Activated T-helper 17 cell treated with anti-CD3 and anti-CD28 coated beads, Interleukin-2, amount 50 U/mL, for 72 hours (primary cell): ENCODE measurements at places on chromosomes 12 and 14. TPM values are rescaled to one million over a fixed set of nuclear protein-coding genes. Genes with fewer than 3 reads are reported as not detected.

GRCh38 chr12:89959179-89959578 lies 250.5 kb upstream of the ATP2B1 start:
- no peak for ATAC-seq

DNA sequence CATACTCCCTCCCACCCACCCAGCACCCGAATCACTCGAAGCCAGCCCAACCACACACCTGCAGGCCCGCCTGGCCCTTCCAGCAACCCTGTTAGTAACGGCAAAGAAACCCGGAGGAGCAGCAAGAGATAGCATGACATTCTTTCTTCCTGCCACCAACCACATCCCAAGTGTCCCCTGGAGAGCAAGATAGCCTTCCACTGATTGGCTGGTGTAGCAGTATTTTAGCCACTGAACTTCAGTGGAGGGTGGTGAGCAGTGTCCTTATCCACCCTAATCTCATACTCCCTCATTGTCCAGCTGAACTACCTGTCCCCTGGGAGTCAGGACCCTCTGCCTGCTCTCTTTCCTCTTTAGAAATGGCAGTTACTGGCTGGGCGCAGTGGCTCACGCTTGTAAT lies 769 bp upstream of the SLC39A5 start:
- no peak for ATAC-seq

GRCh38 chr12:20868277-20868676 lies 57.8 kb downstream of the SLCO1B3 start:
- no peak for ATAC-seq

DNA sequence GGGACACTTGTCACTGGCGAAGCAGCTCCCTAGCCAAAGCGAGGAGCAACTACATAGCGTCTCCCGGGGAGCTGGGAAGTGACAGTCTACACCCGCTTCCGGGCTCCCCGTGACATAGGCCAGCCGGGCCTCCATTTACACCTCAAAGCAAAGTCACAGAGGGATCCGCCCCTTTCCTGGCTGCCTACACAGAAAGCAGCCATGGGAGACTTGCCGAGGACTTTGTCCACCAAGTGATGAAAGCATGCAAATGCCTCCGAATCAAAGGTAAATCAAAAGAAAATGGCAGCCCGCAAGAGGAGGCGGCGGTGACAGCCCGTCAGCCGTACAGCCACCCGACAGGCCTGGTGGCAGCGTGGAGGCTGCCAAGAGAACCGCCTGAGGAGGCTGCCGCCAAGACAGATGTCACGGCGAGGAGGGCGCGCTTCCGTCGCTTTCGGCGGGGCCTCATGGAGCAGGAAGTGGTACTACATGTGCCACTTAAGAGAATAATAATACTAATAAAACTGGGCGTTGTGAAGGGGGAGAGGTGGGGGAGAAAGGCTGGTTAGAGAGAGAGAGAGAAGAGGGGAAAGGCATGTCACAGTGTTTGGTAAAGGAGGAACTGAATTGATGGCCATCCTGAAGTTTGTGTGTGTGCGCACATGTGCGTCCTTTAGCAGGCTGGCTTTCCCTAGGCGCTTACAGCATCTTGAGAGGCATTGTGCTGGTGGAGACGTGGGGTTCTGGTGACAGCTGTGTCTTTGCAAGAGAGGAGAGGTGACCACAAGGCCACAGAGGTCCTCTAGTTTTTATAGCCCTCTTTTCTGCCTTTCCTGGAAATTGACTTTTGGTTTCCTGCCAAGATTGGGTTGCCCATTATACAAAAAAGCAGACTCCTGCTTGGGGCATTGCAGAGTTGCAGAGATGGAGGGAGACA lies 661.7 kb downstream of the VRK1 start:
- ATAC-seq, result peak; percentile 80

DNA sequence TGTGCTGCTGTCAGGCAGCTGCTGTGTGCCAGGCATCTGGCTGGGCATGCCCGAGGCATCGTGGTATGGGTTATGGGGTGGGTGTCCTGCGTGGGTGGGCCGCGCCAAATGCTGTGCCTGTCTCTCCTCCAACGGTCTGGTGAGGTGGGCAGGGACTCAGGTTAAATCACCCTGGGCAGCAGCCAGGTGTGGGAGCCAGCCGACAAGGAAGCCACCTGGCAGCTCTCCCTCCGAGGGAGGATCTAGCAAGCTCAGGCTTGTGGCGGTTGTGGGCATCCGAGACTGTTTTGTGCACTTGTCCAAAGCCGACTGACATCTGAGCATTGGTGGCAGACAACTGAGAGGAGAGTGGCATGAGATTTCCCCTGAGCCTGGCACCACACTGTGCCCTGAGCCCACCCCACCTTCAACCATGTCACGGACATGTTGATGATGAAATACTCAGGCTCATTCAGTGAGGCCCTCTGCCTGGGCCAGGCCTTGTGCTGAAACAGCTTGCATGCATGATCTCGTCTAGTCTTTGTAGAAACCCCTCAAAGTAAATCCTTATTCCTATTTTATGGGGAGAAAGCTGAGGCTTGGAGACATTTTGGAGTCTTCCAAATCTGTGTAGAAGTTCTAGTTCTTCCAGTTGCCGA lies 181.8 kb upstream of the MYL2 start:
- ATAC-seq, result no peak

- peak; percentile 97 for ATAC-seq
These were observed 586 bp downstream of the TTC6 start for GRCh38 chr14:37595809-37596621.

DNA sequence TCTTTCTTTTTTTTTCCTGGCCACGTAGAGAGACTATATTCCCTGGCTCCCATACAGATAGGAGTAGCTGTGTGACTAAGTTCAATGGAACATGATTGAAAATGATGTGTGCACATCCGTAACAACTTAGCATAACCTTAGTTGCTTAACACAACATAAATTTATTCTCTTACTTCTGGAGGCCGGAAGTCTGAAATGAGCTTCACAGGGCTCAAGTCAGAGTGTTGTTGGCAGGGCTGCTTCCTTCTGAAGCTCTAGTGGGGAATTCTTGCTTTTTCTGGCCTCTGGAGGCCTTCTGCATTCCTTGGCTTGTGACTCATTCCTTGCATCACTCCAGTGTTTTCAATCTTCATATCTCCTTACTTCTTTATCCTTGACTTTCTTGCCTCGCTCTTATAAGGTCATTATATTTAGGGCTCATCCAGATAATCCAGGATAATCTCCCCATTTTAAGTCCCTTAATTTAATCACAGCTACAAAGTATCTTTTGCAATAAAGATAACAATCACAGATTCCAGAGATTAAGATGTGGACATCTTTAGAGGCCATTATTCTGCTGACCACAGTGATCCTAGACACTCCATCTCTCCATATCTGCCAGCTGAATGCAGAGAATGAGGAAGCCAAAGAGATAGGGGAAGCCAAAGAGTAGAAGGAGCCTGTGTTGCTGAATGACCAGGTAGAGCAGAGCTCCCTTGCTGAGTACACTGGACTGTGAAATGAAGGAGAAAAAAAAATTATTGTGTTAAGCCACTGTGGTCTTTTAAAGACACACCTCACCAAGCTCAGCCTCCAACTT lies 21.0 kb upstream of the SNX6 start:
- no peak for ATAC-seq

DNA sequence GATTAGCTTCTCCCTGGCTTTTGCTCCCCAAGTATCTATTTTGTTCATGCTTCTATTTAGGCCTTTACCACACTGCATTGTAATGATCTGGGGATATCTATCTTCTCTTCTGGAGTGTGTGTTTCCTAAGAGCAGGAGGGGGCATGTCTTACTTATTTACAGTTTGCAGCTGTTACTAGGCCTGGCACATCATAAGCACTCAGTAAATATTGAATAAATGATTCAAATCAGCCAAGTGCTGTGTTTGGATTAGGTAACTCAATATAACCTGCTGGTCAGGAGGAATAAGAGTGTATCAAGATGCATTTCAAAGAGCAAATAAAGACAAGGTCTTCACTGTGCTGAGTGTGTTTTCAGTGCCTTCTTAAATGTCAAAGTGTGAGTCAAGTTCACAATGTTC lies 186.1 kb downstream of the FOXG1 start:
- ATAC-seq, result no peak

- no peak for ATAC-seq
These were observed 167.3 kb upstream of the AVPR1A start for GRCh38 chr12:63318313-63318712.

- peak; percentile 39 for ATAC-seq
These were observed 591 bp downstream of the GXYLT1 start for GRCh38 chr12:42144158-42144407.

- ATAC-seq, result no peak
These were observed 33.7 kb upstream of the GLIPR1 start for GRCh38 chr12:75446857-75447256.

- no peak for ATAC-seq
These were observed 33.3 kb downstream of the CFAP54 start for GRCh38 chr12:96522690-96523089.

DNA sequence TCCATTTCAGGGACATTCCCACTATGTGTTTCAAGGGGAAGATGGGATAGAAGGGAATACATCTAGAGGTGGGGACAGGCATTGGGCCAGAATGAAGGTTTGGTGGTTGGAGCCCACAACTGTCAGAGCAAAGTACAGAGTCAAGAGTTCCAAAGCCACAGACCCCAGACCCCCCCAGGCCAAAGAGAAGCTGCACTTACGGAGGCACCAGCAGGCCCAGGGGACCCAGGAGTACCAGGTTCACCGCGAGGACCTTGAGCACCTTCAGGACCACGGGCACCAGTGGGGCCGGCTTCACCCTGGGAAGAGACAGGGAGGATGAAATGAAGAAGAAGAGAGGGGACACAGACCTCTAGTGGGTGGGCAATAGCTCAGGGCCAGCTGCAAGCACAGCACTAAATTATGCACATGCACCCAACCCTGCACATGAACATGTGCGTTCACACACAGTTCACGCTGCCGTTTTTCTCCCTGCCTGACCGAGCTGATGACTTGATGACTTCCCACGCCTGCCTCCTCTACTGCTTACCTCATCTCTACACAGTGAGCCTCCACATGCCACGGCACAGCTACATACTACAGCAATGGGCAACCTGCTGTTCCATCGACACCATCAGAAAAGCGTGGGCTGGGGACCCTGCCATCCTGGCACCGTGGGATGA lies 16.7 kb downstream of the COL2A1 start:
- no peak for ATAC-seq

GRCh38 chr12:110690127-110690430 lies 1.2 kb upstream of the HVCN1 start:
- no peak for ATAC-seq

- ATAC-seq, result no peak
These were observed 43.0 kb upstream of the CTDSP2 start for GRCh38 chr12:57889500-57889989.

DNA sequence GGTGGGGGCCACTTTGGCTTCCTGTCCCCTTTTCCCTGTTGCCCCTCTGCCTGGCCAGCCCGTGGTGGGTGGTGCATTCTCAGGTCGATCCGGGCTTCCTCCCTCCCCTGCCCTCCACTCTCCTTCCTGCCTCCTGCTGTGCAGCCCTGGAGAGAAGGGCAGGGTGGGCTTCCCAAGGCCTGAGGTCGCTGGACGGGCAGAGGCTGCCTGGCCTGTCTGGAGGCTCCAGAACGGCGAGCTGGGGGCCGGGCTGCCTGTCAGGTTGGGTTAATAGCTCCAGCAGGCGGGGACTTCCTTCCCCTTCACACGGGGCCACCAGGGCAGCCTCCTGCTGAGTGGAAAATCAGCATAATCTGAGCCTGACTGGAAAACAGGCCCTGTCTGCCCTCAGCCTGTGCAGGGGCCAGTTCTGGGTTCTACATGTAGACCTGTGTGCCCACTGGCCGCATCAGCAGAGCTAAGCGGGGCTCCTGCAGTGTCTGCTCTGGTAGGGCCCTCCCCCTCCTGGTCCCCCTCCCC lies 11.3 kb downstream of the KIF26A start:
- ATAC-seq, result peak; percentile 61

DNA sequence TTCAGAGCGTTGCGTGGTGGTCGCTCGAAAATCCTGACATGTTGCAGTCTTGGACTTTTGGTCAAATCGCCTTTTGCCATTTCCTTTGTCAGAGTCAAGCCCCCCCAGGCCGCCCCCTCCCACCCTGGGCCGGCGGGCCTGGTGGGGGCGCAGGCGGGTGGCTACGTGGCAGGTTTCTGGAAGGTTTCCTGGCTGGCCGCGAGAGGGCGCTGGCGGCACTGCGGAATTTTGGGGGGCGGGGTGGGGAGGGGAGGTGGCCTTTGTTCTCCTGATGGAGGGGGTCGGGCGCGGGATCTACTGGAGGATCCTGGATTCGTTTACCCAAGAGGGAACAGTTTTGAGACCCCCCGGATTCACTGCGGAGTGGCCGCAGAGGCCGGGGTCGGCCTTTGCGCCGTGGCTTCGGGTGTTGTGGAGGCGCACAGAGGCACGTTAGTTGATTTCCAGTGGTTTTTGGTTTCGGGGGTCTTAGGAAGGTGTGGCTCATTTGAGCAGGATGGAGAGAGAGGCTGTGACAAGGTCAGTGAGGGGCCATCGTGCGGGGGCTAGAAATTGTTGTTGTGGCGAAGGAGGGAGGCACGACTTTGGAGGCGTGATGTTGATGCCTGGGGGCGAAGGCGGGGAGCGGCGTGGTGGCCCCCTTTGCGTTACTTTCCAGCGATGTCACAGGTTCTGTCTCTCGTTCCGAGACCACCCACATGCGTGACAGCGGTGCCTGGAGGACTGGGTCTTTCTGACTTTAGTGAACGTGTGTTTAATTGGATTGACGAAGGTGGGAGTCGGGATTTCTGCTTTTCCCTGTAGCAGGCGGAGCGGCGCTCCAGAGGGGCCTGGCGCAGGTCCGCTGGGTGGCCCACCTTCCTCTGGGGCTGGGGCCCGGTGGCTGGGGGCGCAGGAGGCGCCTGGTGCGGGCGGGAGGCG lies 1.4 kb downstream of the MEG3 start:
- ATAC-seq, result no peak

DNA sequence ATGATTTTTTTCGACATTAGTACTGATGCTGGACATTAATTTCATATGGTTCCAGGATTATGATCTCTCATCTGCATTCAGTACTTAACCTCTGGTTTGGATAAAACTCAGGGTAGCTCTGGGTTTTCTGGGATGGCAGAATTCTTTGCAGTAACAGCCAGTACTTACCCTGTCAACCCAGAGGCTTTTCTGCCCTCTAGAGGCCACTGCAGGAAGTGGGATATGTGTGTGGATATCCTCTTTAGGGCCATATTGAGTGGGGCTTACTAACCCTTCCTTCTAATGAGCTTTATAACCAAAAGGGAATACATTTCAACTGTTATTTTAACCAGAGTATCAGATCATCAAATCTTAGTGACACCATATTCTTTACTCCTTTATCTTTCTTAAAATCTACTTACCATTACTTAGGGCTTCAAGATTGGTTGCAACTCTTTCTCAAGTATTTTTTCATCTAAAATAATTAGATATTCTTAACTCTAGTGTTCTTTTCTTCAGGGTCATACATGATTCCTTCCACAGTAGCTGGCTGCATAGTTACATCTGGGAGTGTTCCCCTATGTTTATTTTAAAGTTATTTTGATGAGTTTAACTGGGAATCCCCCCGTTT lies 488.0 kb upstream of the STXBP6 start:
- ATAC-seq, result no peak

- peak; percentile 24 for ATAC-seq
These were observed 27.0 kb downstream of the DYNC1H1 start for GRCh38 chr14:101991352-101991751.

NANOG gene
- total RNA-seq, result not detected

DPF3 gene
- total RNA-seq, result 0.30 TPM

PARP2 gene
- total RNA-seq, result 35.2 TPM

DBX2 gene
- total RNA-seq, result not detected

RERGL gene
- not detected for total RNA-seq

KLRK1 gene
- 0.24 TPM for total RNA-seq

FIGNL2 gene
- total RNA-seq, result 0.50 TPM

RNASE3 gene
- total RNA-seq, result not detected

CLEC1B gene
- not detected for total RNA-seq

MYH6 gene
- 0.82 TPM for total RNA-seq

TSHR gene
- 0.50 TPM for total RNA-seq

ACVRL1 gene
- not detected for total RNA-seq

C14orf39 gene
- total RNA-seq, result not detected

KLRB1 gene
- 6.8 TPM for total RNA-seq

GUCY2C gene
- total RNA-seq, result not detected

REM2 gene
- 1.3 TPM for total RNA-seq
